ENCODE measurements at places on chromosomes 13 and 19.
A peak's percentile ranks its signal among the peaks of the same experiment; 100 is the strongest.

DNA sequence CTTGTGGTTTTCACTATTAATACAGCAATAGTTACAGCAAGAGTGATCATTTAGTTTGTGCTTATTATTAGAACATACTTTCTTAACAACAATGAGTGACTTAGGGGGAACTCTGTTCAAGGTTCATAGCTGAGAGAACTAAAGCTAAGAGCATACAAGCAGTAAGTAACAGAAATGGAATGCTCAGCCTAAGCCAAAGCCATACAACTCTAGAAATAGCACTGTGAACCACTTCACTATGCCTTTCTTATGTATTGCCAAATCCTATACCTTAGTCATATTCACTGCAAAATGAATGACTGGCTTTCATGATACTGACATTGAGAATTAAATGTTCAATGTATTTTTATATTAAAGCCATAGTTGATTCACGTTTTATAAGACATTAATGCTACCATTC is 599.7 kb upstream of the SLITRK1 start:
- no peak for DNase-seq

GRCh38 chr19:43362179-43362578 is 8.7 kb downstream of the CD177 start:
- DNase-seq: no peak

GRCh38 chr19:35318679-35319448 is 10.1 kb upstream of the CD22 start:
- no peak for DNase-seq

GRCh38 chr19:56146904-56147303 is 5.8 kb downstream of the ZNF444 start:
- DNase-seq: no peak

- DNase-seq: no peak
These were observed 265.0 kb downstream of the PCDH9 start for GRCh38 chr13:66965181-66965580.

DNA sequence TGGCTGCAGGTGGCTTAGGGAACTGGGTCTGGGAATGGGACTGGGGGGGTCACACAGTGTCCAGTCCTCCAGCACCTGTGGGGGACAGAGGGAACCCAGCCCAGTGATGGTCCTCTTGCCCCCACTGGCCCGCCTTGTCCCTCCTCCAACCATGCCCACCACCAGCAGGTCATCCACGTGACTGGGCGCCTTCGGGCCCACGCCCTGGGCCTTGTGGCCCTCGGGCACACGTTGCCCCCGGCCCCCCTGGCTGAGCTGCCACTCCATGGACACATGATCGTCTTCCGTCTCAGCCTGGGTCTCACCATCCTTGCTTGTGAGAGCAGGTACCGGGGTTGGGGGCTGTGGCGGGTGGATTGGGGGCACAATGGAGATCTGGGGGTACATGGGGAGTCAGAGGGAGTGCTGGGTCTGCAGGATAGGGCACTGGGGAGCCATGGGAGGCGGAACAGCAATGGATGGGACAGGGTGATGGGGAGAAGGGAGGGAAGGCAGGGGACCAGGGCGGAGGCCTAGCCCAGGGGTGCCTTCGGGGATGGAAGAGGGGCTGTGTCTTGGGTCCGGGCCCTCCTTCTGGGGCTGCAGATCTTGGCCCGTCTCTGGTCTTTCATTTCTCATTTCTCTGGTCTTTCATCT is 9.1 kb downstream of the TMEM160 start:
- no peak for DNase-seq

DNA sequence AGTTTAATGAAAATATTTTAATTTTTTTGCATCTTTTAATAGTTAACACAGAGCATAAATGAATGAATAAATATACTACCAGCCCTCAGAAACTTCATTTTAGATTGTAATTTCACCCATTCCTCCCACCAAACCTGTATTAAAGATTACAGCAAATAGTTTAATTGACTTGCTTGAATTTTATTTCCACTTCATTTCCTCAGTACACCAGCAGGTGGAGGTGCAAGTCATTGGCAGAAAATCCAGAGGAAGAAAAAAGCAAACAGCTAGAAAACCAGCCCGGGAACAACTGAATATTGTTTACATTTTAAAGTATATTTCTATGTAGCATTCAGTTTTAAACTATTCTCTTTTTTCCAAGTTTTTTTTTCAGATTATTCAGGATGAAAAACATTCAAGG is 177.8 kb downstream of the OLFM4 start:
- DNase-seq: no peak

- no peak for DNase-seq
These were observed 44.6 kb downstream of the DLEU7 start for GRCh38 chr13:50798923-50799322.

DNA sequence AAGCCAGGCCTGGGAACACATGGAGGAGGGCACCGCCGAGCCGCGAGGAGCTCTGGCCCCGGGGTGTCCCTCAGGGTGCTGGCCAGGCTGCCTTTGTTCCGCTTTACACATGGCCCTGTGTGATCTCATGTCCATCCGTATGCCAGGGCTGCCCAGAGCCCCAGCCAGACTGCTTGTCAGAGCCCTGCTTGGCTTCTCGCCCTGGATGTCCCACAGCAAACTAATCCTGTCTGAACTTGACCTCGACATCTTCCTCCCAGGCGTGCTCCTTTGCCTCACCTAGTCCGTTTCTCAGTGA is 14.3 kb downstream of the BCKDHA start:
- DNase-seq: no peak

GRCh38 chr19:6577476-6578125 is 13.3 kb downstream of the CD70 start:
- DNase-seq: no peak

GRCh38 chr19:30562981-30563380 is 190.8 kb downstream of the ZNF536 start:
- DNase-seq: no peak

- DNase-seq: no peak
These were observed 253.8 kb downstream of the KLF12 start for GRCh38 chr13:73880365-73880764.

- no peak for DNase-seq
These were observed 12.9 kb downstream of the ZNF507 start for GRCh38 chr19:32358321-32358720.

- DNase-seq: no peak
These were observed 2.3 kb downstream of the UPF1 start for GRCh38 chr19:18833849-18834643.

DNA sequence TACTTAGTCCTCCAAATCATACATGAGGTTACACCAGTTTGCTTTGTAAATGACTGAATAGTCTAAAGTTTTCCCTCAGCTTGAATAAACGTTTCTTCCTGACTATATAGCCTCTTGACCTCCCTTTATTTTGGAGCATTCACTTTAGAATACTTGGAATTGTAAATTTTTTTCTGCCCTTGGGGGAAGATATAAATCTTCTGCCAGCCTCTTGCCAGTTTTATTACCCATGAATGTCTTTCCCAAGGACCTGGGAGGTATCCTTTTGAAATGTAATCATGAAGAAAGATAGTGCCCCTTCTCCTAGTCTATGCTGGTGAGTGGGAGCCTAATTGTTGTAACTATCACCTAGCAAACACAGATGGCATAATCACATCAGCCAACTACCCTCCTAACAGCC is 2033.9 kb upstream of the PCDH20 start:
- DNase-seq: peak; percentile 23

DNA sequence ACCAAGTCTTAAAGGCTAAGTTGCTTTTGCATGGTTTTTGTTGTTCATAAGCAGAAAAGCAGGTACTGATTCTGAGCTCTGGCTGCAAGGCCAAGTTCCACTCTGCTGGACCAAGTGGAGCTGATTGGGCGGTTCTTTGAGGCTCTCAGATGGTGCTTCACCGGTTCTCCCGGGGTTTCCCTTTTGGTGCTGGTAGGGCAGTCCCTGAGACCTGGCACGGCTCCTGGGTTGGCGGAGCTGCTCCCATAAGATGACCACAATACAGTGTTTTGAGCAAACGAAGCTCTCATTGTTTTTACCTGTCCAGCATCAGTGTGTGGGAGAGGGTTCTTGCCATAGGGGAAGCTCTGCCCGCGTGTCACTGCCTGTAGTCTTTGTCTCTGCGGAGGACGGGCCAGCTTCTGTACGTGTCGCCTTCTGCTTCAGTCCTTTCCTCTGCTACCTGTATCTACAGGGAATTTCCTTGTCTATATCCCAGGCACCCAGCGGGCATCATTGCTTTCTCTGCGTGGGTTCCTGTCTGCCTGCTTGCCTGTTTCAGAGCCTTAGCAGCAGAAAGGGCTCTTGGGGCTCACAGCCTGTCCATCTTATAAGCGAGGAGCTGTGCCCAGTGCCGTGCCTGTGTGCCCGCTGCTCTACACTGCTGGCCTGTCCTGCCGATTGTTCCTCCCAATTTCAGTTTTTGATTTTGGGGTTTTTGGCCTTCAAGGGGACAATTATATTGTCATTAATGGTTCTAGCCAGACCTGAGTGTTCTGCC is 2.3 kb downstream of the U2AF2 start:
- no peak for DNase-seq

DNA sequence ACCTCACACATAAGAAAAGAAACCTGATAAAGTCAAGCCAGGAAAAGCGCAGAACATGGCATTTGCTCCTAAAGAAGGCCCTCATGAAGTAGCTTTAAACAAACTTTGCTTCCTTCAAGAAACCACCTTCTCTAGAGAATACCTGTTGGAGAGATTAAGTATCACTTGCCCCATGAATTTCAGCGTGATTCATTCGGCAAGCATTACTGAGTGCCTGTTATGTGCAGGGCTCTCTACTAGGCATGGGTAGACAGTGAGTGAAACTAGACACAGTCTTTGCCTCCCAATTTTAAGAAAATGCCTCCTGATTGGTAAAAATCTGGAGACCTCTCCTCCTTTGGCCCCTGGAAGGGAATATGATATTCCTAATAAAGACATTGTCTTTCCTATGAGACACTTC is 475.8 kb upstream of the NBEA start:
- DNase-seq: no peak

DNA sequence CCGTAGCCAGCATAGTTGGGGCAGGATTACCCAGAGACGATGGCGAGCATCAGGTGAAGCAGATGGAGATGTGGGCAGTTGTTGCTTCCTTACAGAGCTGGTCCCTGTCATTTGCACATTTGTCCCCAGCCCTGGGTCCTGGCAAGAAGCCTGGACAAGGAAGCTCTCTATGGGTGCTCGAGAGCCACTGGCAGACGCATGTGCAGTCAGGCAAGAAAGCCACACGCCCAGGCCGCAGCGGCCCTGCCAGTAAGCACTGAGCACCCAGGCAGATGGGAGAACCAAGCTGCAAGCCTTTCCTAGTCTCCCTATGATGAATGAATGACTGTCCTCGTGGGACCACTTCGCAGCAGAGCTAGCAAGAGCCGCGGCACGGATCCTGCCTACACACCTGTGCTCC is 182.8 kb downstream of the FOXO1 start:
- DNase-seq: no peak

DNA sequence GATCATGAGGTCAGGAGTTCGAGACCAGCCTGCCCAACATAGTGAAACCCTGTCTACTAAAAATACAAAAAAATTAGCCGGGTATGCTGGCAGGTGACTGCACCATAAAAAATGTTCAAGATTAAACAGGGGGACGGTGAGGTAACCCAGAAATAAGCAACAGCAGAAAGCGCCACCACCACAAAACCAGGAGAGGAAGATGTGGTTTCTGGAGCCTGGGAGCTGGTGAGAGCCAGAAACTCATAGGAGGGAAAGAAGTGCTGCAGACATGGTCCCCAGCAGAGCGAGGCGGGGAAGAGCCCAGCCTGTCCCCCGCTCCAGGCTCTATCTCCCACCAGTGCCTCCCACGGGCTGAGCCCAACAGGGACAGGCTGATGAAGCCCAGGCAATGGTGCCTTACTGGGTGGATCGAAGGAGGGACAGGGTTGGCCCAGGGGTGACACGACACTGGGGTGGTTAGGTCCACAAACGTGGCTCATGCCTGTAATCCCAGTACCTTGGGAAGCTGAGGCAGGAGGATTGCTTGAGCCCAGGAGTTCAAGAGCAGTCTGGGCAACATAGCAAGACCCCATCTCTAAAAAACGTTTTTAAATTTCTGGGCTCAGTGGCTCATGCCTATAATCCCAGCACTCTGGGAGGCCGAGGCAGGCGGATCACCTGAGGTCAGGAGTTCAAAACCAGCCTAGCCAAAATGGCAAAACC is 19.0 kb downstream of the SPC24 start:
- no peak for DNase-seq

- no peak for DNase-seq
These were observed 108.9 kb upstream of the STARD13 start for GRCh38 chr13:33394294-33394932.

DNA sequence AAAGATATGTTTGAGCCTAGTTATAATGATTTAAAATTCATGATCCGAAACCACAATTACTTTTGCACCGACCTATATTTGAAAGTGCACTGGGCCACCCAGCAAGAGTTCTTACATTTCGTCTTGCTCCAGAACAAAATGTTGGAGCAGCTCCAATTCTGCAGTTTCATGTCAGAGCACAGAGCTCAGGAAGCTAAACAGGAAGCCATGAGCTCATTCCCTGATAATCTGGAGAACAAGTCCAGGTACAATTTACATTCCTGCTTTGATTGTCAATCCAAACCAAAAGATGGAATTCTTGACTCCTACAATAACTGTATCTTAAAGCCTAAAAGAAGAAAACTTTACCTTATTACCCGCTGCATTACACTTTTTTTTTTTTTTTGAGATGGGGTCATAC is 131.8 kb downstream of the KCTD12 start:
- no peak for DNase-seq

DNA sequence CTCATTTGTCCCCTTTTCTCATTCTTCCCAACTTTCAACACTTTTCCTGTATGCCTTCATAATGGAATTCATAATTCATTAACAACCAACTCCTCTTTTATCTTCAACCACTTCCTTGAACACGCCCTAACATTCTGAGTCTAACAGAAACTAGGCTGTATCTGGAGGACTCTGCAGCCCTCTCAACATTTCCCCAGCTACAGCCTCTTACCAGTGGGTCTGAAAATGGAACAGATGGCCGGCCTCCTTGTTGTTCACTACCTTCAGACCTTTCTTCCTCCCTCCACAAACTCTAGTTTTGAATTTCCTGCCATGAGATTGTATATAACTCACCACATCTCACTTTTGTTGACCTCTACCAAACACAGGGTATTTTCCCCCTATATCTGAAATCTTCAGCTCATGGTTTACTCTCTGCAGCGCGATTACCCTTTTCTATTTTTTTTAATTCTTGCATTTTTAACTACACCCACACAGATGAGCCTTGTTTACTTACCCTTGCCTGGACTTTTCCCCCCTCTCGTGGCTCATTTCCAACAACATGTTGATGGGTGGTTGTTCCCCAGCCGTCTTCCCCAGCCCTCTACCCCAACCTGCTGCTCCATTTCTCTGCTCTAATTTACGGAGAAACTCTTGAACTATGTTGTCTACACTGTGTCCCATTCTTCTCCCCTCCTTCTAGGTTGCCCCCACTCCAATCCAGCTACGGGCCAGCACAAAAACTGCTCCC is 846 bp downstream of the ZNF790 start:
- DNase-seq: no peak
